A172 (cell line): ENCODE measurements at places on chromosomes 6 and 20.
A peak's percentile ranks its signal among the peaks of the same experiment; 100 is the strongest.

- DNase-seq, result peak; percentile 65
Measured at GRCh38 chr20:52958211-52958610, 13.9 kb upstream of the TSHZ2 start.

DNA sequence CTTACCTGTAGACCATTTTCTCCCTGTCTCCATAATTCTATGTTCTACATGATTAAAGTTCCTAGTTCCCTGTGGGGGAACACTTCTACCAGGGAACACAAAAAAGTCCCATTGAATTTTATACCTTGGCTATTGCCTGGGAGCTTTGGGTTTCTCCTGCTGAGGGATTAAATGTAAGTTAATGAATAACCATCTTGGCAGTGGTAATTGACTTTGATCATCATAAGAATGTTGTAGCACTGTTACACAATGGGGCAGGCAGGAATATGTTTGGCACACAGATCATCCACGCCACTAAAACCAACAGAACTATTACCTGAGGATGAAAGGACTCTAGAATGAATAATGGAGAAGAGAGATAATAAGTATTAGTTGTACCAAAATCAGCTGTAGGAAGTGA, 1106.2 kb upstream of the GJE1 start:
- no peak for DNase-seq

GRCh38 chr20:63091901-63092659, 85.3 kb upstream of the BHLHE23 start:
- DNase-seq, result no peak

- peak; percentile 19 for DNase-seq
Measured at GRCh38 chr20:47982574-47983360, 197.5 kb upstream of the SULF2 start.

DNA sequence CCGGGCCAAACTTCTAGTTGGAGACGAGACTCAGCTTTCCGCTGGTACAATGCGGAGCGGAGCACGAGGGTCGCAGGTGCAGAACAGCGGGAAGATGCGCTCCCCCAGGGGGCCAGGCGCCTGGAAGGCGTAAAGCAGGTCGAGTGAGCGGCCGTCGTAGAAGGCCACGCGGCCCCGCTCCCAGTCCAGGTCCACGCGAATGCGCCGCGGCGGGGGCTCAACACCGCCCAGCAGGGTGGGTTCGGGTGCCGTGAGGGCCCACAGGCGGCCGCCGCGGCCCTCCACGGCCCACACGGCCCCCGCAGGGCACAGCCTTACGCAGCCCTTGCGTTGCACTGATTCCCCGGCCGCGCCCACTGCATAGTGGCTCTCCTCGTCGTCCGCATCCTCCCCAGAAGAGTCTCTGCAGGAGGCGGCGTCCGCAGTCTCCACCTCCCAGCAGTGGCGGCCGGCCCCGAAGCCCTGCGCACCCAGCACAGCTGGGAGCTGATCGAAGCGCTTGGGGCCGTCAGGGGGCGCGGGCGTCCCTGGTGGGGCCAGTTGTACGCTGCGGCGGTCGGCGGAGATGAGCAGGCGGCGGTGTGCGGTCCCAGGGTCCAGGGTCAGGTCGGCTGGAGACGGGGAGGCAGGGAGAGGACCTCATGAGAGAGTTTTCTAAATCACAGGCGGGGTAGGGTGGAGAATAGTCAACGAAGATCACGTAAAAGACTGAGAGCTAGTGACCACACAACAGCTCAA, 4.3 kb downstream of the PPP1R11 start:
- DNase-seq, result no peak
